ENCODE measurements at places on chromosomes 1 and 21.

GRCh38 chr1:47893412-47893811 is 103.8 kb downstream of the TRABD2B start:
- no peak for DNase-seq

- DNase-seq: no peak
These were observed 176.8 kb downstream of the LMO4 start for GRCh38 chr1:87505391-87505983.

- DNase-seq: no peak
These were observed 363.4 kb downstream of the PDE4B start for GRCh38 chr1:66156144-66156543.

DNA sequence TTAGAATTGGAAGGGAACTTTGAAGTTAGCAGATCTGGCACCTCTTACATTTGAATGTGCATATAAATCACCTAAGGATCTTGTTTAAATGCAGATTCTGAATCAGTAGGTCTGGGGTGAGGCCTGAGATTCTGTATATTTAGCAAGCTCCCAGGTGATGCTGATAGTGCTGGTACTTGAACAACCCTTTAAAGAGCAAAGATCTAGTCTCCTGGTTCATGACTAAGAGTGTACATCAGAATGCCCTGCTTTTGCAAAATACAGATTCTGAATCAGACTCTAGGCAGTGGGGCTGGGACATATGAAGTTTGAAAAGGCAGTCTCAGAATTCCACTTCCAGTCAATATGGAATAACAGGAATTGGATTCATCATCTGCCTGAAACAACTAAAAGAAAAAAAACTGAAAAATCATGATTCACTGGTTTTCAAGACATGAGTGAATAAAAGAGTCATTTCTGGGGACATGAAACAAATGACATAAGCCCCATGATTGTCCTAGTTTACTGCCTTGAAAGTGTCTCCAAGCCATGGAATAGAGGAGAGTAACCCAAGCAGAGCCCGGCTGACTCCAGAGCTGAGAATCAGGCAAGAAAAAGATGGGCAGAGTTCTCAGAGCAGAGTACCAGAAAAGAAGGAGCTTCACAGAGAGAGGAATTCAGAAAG is 149.6 kb upstream of the SGIP1 start:
- DNase-seq: no peak

- no peak for DNase-seq
These were observed 27.6 kb upstream of the SLAMF1 start for GRCh38 chr1:160674415-160674814.

DNA sequence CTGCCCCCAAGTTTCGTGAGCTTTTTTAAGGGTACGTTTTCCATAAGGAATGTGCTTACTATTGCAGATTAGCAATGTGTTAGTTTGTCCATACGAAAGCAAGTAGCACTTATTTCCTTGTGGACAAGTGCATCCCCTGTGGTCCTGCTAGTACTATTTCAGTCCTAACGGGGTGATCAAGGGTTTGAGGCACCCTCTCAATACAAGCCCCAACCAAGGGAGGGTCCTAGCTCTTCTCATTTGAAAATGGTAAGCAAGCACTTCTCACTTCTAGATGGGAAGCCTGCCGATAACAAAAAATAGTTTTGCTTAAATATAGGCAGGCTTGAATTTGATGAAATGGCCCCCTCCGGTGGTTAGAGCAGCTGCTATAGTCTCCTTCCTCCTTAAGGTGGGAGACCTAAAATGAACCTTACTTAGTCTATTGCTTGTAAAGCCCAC is 64.0 kb upstream of the HMCN1 start:
- no peak for DNase-seq

GRCh38 chr1:150621497-150622302 is 7.7 kb downstream of the ENSA start:
- DNase-seq: no peak

DNA sequence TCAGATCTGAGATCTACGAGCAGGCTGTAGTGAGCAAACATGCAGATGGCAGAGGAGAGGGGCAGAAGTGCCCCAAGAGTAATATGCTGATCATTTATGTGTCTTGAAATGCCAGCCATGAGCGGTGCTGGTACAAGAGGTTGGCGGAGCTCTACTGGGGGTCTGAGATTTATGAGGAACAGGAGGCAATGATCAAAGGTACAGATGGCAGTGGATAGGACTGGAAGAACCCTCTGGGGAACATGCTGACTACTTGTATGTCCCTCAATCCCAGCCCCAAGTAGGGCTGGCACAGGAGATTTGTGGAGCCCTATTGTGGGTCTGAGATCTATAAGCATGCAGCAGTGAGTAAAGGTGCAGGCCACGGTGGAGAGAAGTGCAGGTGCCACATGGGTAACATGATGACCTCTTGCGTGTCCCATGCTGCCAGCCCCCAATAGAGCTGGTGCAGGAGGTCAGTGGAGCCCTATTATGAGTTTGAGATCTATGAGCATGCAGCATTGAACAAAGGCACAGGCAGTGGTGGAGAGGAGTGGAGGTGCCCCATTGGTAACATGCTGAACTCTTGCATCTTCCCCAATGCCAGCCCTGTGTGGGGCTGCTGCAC is 97.2 kb upstream of the ZNF678 start:
- no peak for DNase-seq

DNA sequence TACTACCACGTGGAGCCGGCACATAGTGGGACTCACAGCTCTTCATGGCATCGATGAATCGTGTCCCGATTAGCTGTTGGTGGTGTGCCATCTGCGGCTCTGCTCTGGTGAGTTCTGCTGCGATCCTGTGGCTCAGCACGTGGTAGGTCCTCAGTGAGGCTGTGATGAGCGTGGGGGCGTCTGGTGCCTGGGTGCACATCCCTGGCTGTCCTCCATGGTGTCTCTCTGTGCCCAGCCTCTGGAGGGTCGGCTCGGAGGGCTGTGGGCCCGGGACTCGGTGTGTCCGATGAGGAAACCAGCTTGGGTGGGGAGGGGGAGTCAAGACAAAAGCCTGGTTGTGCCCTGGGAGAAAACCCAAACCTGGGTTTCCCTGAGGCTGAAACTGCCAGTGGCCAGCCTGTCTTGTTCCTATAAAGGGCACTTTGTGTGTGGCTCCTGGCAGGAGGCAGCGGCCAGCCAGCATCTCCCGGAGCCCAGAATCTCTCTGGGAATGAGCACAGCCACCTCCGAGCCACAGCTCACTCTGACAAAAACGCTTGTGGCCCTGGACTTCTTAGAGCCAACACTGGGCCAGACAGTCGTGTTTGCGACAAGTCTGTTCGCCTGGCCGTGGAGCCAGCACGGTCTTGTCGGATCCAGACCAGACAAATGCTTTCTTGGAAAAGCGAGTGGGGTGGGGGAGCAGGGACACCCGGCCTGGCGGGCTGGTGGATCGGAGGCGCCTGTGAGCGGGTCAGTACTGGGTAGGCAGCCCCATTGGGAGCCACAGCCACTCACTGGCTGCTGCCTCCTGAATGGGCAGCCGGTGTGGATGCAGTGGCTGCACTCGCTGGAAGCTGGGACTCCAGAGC is 31.8 kb downstream of the SPSB1 start:
- DNase-seq: no peak

- no peak for DNase-seq
These were observed 185.5 kb upstream of the NFIA start for GRCh38 chr1:60896701-60897363.

DNA sequence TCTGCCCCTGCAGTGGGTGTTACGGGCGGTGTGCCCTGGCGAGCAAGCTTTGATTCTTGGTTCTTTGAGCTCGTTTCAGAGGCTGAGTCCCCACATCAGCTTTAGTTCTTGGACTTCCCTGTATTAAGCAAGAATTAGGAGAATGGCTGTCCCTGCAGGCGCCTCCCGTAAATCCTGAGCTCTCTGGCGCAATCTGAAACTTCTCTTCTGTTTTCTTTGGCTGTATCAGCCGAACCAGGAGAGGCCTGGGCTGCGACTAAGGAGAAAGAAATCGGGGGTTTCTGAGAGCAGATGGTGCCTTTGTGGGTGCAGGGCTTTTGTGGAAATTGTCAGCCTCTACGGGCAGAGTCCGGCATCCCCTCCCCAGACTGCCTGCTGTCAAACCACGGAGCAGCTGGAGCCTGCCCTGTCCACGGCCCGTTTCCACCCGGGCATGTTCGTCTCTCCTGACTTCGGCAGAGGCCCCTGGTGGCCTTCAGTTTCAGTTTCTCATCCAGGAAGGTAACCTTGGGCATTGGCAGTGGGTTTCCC is 17.9 kb downstream of the CSTB start:
- no peak for DNase-seq

GRCh38 chr1:80882553-80882952 is 918.2 kb upstream of the ADGRL2 start:
- peak; percentile 59 for DNase-seq

DNA sequence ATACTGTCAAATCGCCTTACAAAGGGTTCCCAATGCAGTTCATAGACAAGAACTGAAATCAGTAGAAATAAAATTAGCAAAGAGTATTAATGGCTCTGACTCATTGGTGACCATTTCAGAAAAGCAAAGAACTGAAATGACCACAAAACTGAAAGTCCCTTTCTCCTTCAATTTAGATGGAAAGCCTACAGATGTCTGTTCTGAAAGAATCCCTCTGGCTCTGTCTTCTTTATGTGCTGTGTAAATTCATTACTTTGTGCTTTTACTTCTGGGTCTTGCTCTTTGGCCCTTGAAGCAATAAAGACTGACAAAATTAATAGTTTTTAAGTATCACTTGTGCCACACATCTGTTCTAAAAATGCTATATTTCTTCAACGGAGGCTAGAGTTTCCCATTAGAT is 62.7 kb upstream of the GPR89A start:
- no peak for DNase-seq

- DNase-seq: no peak
These were observed 169.6 kb downstream of the RYR2 start for GRCh38 chr1:237211540-237211939.

GRCh38 chr1:160607011-160607671 is 27.8 kb upstream of the CD84 start:
- peak; percentile 69 for DNase-seq

DNA sequence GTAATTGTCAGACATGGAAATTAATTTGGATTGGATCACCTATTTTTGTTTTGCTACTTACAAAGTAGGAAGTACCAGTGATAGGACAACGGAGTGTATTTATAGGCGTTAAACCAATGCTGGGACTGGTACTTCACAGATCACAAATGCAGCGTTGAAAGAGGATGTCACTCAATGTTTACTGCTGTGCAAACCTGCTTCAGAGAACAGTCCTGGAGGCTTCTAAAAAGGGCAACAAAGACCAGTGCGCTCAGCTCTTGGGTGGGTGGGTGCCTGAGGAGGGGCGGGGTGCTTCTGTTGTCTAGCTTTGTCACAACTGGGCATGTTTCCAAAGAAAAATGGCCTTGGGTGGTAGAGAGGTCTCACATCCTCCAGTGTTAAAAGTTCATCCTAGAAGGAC is 2.1 kb downstream of the C1orf21 start:
- no peak for DNase-seq

DNA sequence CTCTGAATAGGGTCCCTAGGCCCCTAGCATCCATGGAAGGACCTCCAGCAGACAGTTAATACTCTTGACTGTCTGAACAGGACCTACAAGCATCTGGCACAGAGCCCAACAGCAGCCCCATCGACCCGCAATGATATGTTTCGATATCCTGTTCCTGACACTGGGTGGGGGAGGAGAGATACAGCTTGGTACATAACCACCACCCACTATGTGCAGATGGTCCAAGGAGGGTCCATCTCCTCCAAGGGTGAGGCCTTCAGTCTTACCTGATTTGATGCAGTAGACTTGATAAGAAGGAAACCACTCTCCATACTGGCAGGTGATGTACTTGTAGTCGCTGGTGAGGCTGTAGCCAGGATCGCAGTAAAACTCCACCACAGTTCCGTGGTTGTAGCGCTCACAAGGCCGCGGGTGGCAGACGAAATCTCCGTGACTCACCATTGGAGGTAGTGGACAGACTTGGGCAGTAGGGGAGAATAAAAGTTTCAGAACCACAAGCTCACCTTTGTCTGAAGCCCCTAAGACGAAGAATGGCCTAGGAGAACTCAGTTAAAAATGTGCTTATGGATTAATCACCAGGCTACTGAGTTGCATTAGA is 86.0 kb upstream of the TLR5 start:
- no peak for DNase-seq

DNA sequence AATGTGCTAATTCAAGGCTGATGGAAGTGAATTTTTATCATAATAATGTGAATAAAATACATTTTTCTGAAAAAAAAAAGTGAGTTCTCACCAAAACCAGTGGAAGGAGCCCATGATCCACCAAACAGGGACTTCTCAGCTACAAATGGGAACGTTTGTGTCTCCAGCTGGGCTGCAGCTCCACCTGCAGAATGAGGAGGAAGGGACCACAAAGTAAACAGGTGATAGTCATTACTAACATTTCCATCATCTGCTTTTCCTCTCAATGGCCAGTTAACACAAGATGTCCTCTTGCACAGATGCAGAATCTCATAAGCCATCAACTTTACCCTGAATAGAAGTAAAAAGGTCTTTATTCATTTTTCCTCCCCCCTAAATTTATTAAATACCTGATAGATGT is 246.2 kb downstream of the MRPL39 start:
- DNase-seq: no peak

GRCh38 chr1:111127923-111128643 is 11.8 kb downstream of the DRAM2 start:
- no peak for DNase-seq

DNA sequence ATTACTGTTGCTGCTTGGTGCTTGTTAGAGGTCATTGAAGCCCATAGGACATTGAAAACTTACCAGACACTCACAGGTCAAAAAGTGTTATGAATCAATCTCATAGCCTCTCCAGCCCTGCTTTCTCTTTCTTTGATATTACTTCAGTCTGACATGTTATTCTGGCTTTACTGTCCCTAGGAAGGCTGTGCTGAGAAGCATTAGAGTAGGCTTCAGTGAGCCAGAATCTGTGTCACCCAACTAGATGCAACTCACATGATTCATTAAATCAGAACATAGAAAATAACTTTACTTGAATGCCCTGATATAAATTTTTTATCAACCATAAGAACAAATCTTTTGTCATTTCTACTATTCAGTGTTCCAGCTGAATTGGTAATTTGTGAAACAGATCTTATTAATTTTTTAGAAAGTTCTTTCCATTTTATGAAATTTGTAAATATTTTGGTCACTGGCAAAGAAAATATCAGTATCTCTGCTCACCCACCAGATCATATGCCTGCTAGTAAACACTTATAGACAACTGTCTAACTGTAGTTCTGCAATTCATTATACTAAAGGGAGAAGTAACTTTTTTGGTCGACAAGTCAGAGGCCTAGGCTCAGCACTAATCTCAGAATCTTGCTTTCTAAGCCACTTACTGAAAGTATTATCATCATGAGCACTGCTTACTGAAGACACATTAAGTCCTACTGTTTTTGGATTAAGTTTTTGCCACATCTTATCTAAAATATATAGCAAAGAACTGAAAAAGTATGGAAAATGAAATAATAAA is 48.2 kb downstream of the RPAP2 start:
- DNase-seq: no peak

- no peak for DNase-seq
These were observed 32.2 kb downstream of the POFUT2 start for GRCh38 chr21:45255381-45256020.

GRCh38 chr1:247913786-247914185 is 6.3 kb upstream of the OR2T8 start:
- DNase-seq: no peak

GRCh38 chr21:17416139-17416538 is 96.7 kb upstream of the CXADR start:
- peak; percentile 76 for DNase-seq

All from NCI-H226 (cell line).